ENCODE measurements at places on chromosomes 7 and 10.

DNA sequence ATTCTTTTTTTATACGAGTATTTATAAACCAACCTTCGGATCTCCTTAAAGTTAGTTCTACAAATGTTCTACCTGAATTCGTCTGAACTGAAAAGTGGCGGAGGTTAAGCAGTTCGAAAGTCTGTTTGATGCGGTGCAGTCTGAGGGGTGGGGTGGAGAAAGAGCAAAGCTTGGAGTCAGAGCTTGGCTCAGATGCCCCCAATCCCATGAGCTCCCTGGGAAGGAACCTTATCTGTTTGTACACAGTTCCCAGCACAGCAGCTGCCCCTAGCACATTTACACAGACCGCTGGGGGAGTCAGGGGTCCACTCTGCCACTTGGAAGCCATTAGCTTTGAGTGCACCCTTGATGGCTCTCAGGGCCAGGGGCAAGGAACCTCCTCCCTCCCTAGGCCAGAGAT, 30.8 kb downstream of the CPXM2 start:
- no peak for DNase-seq

GRCh38 chr7:90251304-90251635, 6.3 kb downstream of the CFAP69 start:
- DNase-seq: no peak

DNA sequence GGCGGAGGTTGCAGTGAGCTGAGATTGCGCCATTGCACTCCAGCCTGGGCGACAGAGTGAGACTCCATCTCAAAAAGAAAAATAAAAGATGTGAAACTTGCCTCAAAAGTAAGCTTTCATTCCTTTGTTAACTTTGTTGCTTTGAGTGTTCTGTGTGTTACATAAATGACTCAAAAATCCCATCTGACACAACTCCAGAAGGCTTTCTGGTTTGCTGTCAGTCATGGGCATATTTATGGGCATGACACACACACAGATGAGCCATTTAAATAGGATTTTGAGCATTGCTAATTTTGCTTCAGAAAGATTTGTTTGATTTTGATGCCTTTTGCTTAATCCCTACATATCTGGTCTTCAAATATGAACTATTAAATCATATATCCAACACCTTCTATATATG, 82.6 kb downstream of the CACNB2 start:
- DNase-seq: no peak

DNA sequence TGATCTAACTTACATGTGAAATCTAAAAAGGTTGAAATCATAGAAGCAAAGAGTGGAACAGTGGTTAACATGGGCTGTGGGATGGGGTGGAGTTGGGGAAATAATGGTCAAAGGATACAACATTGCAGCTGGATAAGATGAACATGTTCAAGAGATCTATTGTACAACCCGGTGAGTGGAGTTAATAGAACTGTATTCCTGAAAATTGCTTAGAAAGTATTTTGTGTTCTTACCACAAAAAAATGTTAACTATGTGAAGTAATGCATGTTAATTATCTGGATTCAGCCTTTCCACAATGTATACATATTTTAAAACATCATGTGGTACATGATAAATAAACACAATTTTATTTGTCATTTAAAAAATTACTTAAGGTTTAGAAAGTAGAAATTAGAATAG, 271.0 kb upstream of the LRRTM3 start:
- no peak for DNase-seq

DNA sequence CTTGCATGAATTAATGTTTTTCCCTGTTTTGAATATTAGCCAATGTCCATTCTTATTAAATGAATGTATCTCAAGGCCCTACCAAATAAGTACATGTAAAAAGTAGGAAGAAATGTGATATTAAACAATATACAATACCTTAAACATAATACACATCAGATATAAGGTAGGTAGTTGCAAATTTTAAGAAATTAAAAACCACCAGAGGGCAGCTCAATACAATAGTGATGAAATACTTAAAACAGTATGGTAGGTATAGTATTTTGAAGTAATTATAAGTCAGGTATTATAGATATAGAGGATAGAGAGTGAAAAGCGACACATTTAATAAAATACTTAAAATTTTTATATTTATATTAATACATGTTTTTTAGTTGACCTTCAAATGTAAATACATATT, 43.6 kb upstream of the CDK14 start:
- no peak for DNase-seq

DNA sequence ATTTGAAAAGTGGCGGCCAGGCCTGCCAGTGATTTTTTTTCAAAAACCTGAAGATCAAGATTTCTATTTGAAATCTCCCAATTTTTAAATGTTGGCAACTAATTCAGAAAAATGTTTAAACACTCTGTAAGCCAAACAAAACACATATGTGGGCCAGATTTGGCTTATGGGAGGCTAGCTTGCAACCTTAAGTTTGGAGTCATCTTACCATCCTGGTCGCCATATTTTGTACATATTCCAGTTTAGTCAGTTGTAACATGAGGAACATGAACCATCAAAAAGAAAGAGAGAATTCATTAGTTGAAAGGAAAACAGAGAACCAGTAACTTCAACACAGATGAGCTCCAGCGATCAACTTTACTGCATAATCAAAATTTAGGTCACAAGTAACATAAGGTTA, 115.4 kb downstream of the TMEM26 start:
- DNase-seq: no peak

DNA sequence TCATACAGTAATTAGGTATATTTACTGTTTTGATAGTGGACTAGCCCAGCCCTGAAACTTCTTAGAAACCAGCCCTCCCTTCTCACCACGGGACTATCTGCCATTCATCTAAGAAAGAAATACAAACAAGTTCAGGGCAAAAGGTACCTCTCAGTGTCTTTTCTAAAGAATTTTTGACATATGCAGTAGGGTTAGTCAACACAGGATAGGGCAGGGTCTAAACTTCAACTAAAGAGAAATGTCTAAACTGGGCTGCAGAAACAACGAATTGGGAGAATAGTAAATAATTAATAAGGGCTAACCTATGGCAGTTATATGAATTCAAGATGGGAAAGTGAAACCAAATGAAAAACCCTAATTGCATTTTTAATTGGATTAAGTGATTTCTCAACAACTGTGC, 496.6 kb downstream of the INHBA start:
- DNase-seq: no peak

GRCh38 chr7:83947260-83947659, 247.3 kb downstream of the SEMA3A start:
- DNase-seq: no peak

GRCh38 chr10:16948361-16948760, 131.1 kb upstream of the RSU1 start:
- no peak for DNase-seq

- no peak for DNase-seq
These were observed 228.1 kb downstream of the BMPER start for GRCh38 chr7:34133356-34133982.

GRCh38 chr10:133442191-133442966, 11.4 kb upstream of the SCART1 start:
- no peak for DNase-seq

DNA sequence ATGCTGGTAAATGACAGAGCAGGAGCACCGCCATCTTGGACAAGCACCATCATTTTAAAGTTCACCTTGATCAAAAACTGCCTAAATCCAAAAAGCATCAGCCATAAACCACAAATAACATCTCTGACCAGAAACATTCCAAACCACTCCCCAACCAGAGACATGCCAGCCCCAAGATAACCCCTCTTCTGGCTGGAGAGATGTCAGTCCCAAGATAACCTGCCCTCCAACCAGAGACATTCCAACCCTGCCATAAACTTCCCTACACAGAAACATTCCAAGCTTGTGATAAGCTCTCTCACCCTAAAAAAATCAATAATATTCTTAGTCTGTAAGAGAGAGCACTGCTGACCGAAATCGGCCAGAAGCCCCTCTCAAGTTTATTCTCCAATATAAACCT, 659.3 kb downstream of the XPNPEP1 start:
- DNase-seq: no peak

DNA sequence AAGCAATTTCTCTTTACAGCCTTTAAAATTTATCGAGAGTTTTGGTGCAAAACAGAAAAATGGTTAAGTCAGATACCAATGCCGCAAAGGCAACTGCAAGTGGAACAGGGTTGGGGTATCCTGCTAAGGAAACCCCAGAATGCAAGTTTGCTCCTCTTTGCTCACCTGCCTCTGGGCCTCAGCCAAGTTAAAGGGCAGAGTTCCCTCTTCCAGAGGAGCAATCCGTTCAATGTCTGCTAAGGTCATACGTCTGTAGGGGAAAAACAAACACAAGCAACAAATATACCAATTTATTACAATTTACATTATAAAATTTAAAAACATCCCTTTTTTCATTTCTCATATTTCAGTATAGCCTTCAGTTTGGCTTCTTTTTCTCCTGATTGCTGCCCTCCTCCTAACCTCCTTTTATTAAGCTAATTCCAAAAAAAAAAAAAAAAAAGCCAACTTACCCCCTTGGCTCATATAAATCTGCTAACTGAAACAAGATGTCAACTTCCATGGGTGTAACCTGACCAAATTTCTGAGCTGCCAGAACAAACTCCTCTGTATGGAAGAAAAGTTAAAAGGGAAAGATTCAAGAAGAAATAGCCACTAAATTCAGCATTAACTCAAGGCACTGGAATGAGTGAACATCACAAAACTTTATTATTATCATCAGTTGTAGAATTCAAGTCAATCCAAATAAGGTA, 132.6 kb downstream of the SLC25A13 start:
- no peak for DNase-seq

DNA sequence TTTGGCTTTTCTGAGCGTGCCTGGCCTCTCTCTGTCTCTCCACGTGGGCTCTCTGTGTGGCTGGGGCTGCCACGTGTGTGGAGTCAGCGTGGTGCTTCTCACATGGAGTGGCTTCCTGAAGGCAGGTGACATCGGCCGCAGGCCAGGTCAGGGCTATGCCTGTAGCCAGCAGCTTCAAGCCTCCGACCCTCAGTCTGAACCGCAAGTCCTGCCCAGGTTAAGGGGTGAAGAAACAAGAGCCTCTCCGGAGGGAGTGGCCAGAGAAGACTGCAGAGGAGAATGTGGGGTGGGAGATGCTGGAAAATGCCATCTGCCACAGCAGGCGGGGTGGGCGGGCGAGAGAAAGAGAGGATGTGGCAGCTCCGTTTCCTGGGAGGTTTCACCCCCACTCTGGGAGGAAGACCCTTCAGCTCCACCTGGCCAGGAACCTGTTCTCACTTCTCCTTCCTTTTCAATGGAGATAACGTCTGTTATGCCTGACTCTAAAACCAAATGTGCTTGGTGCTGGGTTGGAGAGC, 14.3 kb upstream of the VIPR2 start:
- DNase-seq: no peak

DNA sequence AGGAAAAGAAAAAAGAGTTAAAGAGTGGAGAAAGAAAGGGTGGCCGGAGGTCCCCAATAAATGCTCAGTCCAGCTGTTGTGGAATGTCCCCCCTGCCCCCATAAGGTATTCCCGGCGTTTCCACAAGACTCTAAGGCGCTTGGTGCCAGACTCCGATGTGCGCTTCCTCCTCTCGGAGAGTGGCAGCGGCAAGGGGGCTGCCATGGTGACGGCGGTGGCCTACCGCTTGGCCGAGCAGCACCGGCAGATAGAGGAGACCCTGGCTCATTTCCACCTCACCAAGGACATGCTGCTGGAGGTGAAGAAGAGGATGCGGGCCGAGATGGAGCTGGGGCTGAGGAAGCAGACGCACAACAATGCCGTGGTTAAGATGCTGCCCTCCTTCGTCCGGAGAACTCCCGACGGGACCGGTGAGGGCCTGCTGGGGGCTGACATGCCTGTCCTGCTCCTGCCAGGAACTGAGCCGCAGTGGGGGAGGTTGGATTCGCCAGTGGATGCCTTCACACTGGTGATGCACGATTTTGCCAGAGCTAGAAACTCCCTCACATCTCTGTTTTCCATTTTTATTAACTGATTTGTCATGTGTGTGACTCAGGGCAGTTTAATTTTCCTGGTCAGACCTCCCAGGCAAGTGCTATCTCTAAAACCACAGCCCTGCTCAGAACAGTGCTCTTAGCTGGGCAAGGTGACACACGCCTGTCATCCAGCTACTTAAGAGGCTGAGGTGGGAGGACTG, 34.2 kb downstream of the TACR2 start:
- DNase-seq: no peak

- DNase-seq: no peak
These were observed 53.2 kb upstream of the KMT2C start for GRCh38 chr7:152489044-152489443.

GRCh38 chr7:28473571-28474281, 61.4 kb downstream of the CREB5 start:
- no peak for DNase-seq

- no peak for DNase-seq
These were observed 48.3 kb downstream of the ZNF783 start for GRCh38 chr7:149310113-149310836.

GRCh38 chr7:76514926-76515771, 4.8 kb downstream of the UPK3B start:
- no peak for DNase-seq

DNA sequence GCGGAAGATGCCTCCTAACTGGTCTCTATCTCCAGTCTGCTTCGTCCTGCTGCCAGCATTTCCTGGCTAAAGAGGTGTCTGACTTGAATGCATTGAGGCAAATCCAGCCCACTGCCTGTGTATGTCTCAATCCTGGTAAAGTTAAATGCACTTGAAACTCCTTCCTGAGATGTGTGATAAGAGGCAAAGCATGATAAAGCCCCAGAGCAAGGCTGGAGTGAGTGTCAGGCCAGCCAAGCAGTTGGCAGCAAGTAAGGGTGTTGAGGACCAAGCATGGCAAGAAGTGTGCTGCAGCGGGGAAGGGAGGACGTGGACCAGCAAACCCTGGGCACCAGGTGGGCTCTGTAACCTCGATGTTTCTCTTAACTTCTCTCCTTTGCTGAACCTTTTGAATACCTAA, 29.1 kb downstream of the LRRC18 start:
- DNase-seq: no peak

DNA sequence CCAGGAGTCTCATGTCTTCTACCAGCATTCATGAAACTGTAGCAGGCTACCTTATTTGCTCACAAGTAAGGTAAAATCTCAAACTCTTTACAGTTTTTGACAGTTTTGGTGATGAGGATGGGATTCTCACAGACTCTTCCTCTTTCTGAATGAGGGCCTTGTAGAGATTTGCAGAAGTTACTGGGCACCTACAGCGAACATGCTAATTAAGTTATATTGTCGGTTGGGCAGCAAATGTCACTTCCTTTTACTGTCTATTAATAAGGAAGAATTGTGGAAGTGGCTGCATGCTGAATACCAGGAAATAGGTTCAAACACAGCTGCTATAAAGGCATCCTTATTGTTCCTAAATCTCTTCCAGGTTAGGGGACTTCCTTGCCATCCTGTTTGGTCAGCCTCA, 189.6 kb downstream of the DNAJC1 start:
- no peak for DNase-seq
